ENCODE measurements at places on chromosomes 7 and 10.

DNA sequence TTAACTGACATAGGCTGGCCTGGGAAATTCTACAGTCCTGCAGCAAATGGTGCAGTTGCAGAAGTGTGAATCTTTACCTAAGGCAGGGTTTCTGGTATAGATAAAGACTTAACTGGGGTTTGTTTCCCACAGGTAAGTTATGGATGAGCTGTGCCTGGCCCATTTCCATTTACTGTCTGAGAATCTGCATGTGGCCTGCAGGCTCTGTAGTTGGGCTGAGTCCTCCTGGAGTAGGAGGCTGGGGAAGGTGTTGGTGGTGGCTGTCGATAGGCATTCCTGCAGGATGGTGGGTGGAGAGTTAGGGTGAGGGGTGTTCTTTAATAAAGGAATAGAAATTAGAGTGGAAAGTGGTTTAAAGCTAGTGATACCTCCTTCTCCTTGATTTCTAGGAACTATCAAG lies 193.5 kb downstream of the AUTS2 start:
- no peak for DNase-seq

GRCh38 chr7:93245525-93246432 lies 13.6 kb downstream of the VPS50 start:
- DNase-seq: peak; percentile 57

DNA sequence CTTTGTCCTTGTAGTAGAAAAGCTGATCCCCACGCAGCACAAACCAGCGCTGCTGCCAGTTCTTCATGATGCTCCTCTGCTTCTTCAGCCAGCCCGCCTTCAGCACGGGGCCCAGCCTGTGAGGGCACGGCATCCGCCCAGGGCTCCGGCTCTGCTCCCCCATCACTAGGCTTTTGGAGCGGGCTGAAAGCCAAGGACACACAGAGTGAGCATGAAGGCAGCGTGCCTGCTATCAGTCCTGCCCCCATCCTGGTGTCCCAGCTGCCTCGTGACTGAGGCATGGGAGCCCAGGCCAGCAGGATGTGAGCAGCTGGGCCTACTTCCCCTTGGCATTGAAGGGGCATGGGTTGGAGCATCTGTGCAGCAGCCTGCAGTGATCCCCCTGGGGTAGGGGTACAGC lies 21.9 kb downstream of the ARHGAP22 start:
- DNase-seq: no peak

DNA sequence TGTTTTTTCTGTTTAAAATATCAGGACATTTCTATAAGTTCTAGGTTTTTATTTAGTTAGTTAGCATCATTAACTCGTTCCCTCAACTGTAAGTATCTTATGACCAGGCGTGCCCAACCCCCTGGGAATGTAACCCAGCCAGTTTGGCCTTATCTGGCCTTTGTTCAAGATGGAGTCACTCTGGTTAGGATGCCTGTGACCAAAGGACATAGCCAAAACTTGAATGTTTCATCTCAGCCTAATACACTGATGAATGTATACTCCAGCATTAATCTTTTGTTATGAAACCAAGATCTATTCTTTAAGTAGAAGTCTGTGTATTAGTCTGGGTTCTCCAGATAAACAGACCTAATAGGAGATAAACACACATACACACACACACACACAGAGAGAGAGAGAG lies 231.4 kb downstream of the NSUN6 start:
- no peak for DNase-seq

- peak; percentile 24 for DNase-seq
These were observed 23.8 kb downstream of the ELN start for GRCh38 chr7:74051629-74052410.

DNA sequence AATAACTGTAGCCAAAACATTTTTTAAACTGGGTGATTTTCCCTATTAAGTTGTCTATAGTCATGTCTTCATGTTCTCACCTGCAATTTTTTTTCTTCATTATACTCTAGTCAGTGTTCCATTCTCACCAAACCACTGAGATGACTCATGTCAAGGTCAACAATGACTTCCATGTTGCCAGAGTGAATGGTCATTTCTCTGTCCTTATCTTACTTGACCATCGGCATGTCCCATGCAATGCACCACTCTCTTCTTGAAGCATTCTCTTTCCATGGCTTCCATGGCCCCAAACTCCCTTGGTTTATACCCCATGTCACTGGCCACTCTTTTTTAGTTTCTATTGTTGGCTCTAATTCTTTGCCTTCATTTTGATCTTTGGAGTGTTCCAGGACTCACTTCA lies 173.9 kb downstream of the PPP1R17 start:
- DNase-seq: peak; percentile 32

- DNase-seq: no peak
These were observed 552.4 kb downstream of the PHTF2 start for GRCh38 chr7:78350926-78351325.

- DNase-seq: no peak
These were observed 128.6 kb downstream of the APBB1IP start for GRCh38 chr10:26566525-26567350.

DNA sequence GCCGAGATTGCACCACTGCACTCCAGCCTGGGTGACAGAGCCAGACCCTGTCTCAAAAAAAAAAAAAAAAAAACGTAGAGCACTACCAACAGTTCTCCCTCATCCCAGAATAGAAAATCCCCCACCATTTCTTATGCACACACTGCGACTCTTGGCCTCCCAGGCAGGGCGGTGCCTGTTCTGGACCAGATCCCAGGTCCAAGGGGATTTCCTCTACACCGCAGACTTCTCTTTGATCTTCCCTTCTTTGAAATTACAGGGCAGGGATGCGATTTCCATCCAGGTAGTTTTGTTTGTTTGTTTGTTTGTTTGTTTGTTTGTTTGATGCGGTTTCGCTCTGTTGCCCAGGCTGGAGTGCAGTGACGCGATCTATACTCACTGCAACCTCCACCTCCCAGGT lies 91.8 kb downstream of the SEPTIN14 start:
- DNase-seq: no peak

DNA sequence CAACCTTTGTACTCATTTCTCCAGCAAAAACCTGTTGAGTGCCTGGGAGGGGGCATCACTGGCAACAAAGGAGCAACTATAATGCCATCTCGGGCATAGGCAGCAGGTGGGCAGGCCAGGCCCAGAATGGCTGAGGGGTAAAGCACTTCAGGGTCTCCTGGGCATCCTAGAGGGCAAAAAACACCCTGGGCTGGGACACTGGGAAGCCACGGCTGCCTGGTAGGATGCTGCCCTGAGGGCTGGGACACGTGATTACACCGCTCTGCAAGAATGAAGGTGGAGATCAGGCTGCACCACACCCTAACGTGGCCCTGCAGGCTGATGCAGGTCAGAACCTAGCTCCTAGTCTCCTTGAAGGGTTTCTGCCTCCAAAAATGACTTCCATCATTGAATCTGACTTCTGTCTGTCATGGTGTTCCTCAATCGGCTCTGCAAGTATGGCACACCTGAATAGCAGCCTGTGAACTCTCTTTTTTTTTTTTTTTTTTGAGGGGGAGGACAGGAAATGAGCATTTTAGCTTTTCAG lies 4.5 kb upstream of the TRAPPC14 start:
- DNase-seq: no peak

DNA sequence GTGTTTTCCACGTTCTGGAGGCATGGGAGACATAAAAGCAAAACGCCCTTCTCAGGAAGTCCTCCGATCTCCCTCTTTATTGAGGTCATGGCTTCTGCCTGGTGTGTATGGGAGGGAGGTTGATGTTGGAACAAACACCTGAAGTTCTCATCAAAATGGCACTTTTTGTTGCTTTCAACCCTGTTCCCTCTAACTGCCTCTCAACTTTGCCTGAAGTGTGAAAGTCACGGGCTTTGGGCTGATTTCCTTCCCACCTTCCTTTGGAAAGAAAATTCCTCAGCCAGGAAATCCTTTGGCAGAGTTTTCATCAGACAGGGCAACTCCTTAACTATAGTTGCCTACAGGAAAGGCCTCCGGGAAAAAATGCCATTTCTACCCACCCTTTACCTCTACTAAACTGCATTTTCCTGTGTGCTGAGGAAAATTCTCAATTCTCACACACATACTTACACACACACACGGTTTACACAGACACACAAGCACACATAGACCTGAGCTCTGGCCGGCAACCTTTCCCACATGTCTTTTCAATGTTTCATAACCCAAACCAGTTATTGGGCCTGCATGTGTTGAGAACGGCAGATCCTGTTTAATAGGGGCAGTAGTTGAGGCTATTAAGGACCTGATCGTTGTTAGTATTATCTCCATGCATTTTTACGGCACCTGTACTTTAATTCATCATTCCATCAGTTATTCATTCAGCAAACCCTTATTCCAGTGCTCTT lies 36.4 kb downstream of the CYP17A1 start:
- DNase-seq: no peak

DNA sequence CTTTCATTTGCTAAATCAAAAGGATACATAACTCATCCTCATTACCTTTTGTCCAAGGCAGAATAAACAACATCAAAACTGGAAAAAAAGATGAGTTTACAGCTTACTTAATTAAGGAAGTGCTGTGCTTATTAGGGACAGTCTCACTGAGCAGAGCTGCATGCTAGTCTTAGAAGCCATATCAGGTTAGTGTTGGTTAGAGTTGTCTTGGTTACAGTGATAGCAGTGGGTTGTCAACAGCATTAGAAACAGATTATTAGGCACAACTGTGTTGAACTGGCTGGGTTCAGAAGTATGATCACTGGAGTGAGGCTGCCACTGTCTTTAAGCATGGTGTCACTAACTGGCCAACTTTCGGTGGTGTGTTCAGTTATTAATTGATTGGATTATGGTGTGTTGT lies 503.9 kb upstream of the IGFBP3 start:
- DNase-seq: no peak

- no peak for DNase-seq
These were observed 54.2 kb downstream of the GUSB start for GRCh38 chr7:65927489-65928448.

- no peak for DNase-seq
These were observed 16.7 kb downstream of the RBP3 start for GRCh38 chr10:47364911-47365310.

DNA sequence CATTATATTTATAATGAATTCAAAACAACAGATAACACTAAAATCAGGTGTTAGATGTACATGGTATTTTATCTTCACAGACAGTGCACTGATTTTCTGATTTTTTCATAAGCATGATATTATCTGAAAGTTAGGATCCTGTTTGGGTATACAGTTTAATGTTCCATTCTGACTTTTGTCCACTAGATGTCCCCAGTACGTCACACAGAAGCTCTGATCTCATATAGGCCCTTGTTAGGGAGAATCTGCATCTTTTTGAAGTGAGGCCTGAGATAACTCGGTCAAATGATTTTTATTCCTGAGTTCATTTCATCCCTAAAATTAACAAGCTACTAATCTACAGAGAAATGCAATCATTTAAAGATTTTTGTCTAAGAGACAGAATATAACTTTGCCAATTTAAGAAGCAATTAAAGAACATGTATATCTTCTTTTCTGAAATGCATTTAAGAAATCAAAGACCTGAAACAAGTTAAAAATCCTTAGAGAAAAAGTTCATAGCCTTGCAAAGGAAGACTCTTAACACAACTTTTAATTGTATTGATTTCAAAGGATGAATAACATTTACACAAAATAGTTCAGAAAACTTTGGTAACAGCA lies 72.0 kb upstream of the TES start:
- DNase-seq: peak; percentile 69

DNA sequence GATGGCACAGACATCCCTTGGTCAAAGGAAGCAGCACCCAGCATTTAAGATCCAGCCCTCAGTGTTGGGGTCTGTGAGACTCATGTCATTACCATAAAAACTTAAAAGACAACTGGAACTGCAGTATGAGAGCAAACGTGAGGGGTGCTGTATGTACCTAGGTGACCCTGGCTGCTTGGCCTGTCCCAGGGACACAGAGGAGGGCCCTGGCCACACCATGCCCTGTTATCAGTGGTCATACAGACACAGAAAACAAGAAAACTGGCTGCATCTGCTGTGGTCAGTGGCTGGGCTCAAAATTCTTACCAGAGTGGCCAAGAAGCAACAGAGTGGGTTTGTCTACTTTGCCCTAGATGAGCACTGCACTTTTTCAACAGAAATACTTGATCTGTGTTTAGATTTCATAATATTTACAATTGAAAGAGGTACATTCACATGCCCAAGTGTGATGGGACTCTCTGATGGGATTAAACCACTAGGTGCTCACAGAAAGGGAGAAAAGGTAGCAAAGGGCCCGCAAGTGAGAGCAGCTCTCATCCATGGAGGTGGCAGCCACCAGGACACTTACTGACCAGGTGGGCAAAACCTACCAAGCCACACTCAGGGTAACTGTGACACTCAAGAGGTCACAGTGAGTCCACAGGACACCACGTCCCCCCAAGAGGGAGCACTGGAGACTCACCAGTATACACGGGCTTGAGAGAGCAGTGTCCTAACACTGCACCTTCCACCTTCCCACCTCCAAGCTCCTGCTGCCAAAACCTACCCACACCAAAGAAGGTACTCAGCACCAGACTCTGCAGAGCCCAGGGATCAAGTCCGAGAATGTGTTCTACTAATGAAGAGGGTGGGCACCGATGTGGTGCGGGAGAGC lies 68.1 kb upstream of the CAMK2B start:
- no peak for DNase-seq

- DNase-seq: no peak
These were observed 243.6 kb upstream of the PODXL start for GRCh38 chr7:131800008-131800407.

GRCh38 chr7:128284102-128284501 lies 43.0 kb downstream of the LEP start:
- no peak for DNase-seq

DNA sequence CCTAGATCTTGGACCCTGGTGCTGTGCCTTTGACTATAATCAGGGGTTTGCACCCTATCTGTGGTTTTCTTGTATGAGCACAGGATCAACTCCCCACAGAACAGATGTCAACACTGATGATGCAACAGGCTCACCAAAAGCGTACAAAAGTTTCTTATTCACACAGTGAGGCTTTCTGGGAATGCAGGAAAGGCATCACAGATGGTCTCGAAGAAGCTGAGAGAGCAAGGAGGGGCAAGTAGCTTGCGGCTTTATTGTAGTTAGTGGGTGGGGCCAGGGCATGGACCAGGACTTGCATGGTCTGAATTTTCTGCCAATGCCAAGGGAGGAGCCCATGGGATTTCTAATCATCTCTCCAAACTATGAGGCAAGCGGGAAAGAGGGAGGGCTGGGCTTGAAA lies 46.2 kb downstream of the SEC61G start:
- DNase-seq: no peak

DNA sequence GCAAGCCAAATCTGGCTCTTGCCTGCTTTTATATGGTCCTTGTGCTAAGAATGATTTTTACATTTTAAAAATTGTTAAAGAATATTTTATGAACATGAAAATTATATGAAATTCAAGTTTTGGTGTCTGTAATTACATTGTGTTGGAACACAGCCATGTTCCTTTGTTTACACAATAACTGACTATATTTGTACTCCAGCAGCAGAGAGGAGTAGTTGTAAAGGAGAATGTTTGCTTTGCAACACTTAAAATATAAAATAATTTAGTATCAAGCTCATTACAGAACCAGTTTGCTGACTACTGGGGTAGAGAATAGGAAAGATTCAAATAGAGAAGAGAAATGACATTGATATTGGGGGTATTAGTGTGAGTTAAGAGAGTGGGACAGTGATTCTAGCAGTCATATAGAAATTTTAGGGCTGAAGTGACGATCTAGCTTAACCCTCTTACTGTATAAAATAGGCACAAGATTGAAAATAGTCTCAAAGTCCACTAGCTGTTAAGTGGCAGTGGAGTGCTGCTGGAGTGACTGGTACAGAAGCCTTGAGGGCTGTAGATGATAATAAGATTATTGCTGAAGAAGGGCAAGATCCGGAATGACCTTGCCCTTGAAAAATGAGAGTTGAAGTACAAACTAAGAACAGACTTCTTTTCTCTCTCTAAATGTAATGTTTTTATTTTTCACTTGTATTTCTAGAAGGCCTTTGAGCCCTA lies 28.2 kb downstream of the SGPL1 start:
- no peak for DNase-seq

GRCh38 chr7:100863406-100863950 lies 3.7 kb upstream of the TRIP6 start:
- peak; percentile 40 for DNase-seq
